AML-193 (cell line): ENCODE measurements at places on chromosomes 11 and 22.
A peak's percentile ranks its signal among the peaks of the same experiment; 100 is the strongest.

GRCh38 chr22:43439368-43440103 lies 27.7 kb downstream of the MPPED1 start:
- no peak for DNase-seq

DNA sequence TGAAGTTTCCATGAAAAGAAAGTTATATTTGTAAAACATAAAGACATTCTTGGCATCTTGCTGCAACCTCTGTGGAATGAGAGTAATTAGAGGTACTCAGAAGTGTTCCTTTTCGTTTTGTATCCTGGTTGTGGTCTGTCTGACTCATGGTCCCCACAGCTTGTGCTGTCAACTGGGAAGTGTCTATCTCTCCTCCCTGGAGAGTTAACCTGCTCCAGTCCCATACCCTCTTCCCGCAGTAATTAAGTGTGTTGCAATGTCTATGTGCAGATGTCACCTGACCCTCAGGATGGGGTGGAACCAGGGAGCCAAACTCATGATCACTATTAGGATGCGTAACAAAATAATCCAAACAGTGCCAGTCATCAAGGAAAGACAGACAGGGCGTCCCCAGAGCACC lies 23.0 kb upstream of the ZDHHC13 start:
- no peak for DNase-seq

GRCh38 chr11:47415949-47416472 lies 7.6 kb downstream of the SLC39A13 start:
- DNase-seq: no peak

DNA sequence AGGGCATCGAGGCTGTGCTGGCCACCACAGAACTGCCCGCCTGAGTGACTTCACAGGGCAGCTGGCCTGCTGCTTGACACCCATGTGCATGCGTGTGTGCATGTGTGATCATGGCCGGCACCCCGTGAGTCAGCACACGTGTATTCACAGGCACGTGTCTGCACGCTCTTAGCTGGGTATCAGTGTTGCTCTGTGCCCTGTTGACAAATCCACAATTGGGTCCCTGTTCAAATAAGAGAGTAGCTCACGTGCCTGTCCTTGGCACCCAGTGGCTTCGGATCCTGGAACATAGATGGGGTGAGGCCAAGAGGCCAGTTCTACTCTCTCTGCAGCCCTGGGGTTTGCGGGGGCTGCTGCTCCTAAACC lies 14.0 kb downstream of the B3GAT1 start:
- no peak for DNase-seq

DNA sequence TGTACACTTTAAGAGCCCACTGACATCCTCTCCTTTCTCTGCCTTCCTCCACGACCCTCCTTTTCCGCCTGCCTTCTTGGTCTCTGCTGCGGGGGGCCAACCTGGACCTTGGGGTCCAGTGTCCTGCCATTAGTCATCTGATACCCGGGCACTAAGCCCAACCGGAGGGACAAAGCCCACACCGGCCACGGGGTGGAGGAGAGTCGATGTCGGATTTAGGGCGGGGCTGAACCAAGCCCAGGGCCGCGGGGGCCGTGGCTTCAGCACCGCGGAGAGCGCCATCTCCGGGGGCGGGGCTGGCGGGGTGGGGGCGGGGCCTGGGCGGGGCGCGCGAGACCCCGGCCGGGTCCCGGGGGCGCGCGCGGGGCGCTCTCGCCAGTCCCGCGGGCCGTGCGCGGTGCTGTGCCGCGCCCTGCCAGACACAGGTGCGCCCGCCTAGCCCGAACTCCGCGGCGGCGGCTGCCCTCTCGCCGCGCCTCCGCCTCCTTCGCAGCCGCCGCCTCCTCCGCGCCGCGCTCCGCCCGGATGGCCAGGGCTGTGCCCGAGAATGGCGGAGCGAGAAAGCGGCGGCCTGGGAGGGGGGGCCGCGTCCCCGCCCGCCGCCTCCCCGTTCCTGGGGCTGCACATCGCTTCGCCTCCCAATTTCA lies at the start of gene MAPK8IP1:
MAPK8IP1 (plus strand) TSS at position 378 of the 647 bp plus-strand sequence; CDS start at position 548, 170 bp downstream.
- DNase-seq: peak; percentile 22

GRCh38 chr11:492427-493226 lies 14.4 kb downstream of the RNH1 start:
- no peak for DNase-seq

DNA sequence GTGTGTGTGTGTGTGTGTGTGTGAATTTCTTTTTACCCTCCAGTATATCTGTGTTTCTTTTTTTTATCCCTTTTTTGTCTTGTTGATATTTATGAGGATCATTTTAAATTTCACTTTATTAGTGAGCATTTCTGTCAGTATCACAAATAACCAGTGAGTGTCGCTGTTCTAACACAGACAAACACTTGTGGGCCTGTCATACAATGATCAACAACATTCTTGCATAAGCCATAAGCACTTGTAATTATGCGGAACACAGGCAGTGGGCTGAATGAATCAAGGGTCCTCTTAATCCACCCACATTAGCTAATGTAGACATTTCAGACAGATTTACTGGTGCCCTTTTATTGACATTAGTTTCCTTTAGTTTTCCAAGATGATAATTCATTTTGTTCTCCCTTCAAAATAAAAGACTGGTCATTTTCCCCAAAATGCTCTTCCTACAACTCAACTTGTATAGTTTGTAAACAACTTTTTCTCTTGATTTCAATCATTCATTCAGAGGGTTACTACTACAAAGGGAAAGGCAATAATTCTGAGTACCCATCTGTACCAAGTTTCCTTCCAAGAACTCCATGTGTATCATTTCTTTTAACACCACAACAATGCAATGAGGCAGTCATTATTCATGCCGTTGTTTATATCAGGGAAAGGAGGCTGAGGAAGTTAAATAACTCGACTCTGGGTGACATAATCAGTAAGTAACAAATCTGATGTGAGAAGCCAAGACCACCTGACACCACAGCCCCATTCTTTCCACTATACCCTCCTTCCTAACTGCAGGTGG lies 34.5 kb upstream of the ANO3 start:
- peak; percentile 53 for DNase-seq

DNA sequence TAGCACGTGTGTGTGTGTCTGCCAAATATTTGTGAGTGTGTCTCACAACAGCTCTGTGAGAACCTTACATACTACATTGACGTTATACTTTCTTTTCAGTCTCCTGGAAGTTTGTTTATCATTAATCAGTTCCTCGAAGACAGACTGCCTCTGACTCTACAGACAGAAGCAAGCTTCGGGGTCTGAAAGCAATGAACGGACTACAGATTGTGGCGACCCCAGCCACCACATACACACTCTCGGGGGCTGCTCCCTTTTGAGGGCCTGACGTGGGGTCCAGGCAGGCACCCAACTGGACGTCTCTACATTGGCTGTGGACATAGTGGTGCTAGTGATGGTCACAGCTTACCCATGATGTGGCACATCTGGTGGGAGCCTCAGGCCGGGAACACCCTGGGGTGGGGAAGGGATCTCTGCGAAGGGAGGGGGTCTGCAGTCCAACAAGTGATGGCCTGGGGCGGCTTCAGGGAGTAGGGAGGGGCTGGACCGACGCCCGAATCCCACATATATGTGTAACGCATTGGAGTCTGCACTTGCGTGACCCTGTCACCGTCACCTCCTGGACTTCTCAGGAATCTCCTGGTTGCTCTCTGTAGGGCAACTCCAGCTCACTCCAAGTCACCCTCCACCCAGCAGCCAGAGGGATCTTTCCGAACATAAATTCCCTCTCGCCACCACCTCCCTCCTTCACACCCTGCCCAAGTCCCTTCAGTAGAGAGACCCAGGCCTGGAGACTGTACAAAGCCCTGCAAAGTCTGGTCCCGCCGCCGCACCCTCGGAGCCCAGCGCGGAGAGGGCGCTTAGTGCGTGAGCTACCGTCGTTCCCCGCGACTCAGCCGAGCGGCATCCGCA lies 30.4 kb upstream of the TRIM29 start:
- no peak for DNase-seq

- no peak for DNase-seq
Observed at GRCh38 chr11:8384199-8384821, 120.6 kb upstream of the LMO1 start.

GRCh38 chr11:75141166-75141565 lies 9.7 kb upstream of the SLCO2B1 start:
- DNase-seq: no peak
